ENCODE measurements at places on chromosomes 4 and X. TPM values are rescaled to one million over a fixed set of nuclear protein-coding genes. Genes with fewer than 3 reads are reported as not detected.

DNA sequence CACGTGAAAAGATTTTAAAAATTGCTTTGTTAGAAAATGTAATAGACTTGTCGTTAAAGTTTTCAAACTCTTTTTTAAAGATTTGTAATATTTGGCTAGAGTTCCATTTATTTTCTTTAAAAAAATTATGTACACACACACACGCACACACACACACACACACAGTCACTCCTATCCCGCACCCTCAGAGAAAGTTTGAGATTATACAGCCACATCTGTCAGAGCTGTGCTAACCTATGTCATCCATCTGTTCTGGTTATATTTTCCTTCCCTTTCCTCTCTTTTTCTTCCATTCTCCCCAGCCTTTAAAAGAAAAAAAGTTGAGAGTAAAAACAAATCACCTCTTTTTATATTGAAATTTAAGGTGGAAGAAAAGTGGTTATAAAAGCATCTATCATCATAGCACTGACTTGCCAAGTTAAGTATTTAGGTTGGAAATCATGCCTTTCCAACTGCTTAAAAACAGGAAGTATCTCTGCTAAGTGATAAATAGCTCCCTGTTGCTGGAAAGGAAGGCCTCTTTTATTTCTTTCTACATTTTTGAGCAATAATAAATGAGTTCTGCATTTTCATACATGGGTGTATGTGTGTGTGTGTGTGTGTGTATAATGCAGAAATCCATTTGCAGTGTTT lies 163.3 kb upstream of the SPRY1 start:
- no peak overlapping the region for H3K27ac ChIP-seq
- H3K4me3 ChIP-seq = no peak overlapping the region
- H3K27me3 ChIP-seq = no peaks in the 10 kb centered on the region

DNA sequence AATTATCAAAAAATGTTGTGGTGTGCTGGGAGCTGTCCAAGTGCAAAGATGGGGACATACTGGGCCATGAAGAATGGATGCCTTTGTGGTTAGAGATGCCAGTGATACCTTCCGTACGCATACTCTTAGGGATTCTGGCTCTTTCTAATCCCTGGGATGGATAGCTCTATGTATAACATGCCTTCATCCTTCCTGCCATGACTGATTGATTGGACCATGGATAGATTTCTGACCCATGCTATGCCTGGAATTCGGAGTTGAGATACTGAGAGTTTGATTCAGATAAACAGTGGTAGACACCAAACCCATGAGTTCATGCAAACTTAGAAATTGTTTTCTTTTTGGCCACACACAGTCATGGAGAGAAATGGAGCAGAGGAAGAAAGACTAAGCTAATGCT lies 147.2 kb upstream of the WDFY3 start:
- H3K27ac ChIP-seq = no peak overlapping the region
- no peak overlapping the region for H3K4me3 ChIP-seq
- no peaks in the 10 kb centered on the region for H3K27me3 ChIP-seq
- no peaks in the 10 kb centered on the region for H3K36me3 ChIP-seq

Gene SLC26A1
- total RNA-seq = 0.35 TPM

Gene POU4F2
- total RNA-seq = not detected

- H3K4me3 ChIP-seq = no peak overlapping the region
- DNase-seq = no peak
- no peak overlapping the region for H3K27ac ChIP-seq
- no peaks in the 10 kb centered on the region for H3K27me3 ChIP-seq
- no peaks in the 10 kb centered on the region for H3K36me3 ChIP-seq
- H3K4me1 ChIP-seq = no peaks in the 10 kb centered on the region
Measured at GRCh38 chr4:122053186-122053585, 98.9 kb upstream of the BLTP1 start.

Gene TAF1
- 68.3 TPM for total RNA-seq

GRCh38 chrX:40291553-40291952 lies 193.8 kb upstream of the BCOR start:
- no peaks in the 10 kb centered on the region for H3K27me3 ChIP-seq
- no peaks in the 10 kb centered on the region for H3K4me1 ChIP-seq
- H3K36me3 ChIP-seq = no peaks in the 10 kb centered on the region
- H3K27ac ChIP-seq = no peak overlapping the region
- no peak overlapping the region for H3K4me3 ChIP-seq

DNA sequence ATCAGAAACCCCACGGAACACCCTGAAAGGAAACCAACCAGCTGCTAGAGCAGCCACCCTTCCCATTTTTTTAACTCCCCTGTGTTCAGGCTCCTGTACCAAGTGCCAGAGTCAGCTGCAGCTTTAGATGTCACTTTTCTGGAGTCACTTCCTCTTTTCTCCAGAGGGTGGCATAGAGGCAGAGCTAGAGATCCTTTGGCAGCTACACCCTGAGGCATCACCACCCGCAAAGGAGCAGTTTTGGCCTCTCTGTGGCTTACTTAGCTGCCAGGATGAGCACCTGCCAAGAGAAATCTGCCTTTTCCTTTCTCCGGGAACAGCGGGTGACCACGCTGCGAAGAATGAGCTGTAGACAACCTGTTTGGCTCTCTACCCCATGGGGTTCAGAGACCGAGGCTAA lies 58.0 kb upstream of the CHRDL1 start:
- no peaks in the 10 kb centered on the region for H3K36me3 ChIP-seq
- H3K4me3 ChIP-seq = no peak overlapping the region
- no peak for DNase-seq
- H3K27ac ChIP-seq = no peak overlapping the region
- no peaks in the 10 kb centered on the region for H3K27me3 ChIP-seq

GRCh38 chr4:138056541-138056940 lies 185.6 kb downstream of the SLC7A11 start:
- no peak overlapping the region for H3K4me3 ChIP-seq
- no peaks in the 10 kb centered on the region for H3K36me3 ChIP-seq
- no peak for DNase-seq
- H3K27ac ChIP-seq = no peak overlapping the region

DNA sequence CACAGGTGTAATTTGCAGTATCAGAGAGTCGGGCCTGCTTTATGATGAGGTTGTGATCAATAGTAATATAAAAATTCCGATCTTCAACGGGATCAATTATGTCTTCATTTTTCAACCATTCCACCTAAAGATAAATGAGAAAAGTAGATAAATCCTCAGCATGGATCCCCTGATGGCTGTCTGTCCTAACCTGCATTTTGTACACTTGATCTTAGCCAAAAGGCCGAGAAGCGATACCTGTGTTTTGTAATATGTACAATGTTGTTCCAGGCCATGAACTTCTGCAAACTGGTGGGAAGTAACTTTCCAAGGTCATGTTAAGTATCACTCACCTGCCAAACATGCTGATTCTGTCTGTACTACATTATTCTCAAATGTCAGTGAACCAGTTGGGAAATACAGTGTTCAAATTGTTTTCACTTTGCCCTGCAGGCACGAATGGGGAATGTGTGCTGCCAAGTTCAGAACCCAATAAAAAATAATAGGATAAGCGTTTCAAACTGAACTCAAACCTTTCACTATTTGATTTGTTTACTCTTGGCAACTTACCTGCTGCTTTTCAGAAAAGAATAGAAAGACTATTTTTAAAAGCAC lies 298.1 kb downstream of the UNC5C start:
- no peaks in the 10 kb centered on the region for H3K36me3 ChIP-seq
- H3K27ac ChIP-seq = no peak overlapping the region
- H3K27me3 ChIP-seq = no peaks in the 10 kb centered on the region
- no peak for DNase-seq
- H3K4me3 ChIP-seq = no peak overlapping the region
- no peaks in the 10 kb centered on the region for H3K4me1 ChIP-seq
